ENCODE measurements at places on chromosomes 16 and 17.
A peak's percentile ranks its signal among the peaks of the same experiment; 100 is the strongest.

GRCh38 chr17:55430541-55431288 is 9.1 kb upstream of the MMD start:
- no peak for DNase-seq

DNA sequence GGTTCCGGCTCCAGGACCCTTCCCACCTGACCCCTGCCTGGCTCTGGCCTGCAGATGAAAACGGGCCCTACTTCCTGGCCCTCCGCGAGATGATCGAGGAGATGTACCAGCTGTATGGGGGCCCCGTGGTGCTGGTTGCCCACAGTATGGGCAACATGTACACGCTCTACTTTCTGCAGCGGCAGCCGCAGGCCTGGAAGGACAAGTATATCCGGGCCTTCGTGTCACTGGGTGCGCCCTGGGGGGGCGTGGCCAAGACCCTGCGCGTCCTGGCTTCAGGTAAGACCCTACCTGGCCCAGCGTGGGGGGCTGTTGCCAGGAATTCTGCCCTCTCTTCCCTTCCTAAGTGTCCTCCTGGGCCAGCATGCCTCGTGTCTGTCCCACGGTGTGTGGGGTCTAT is 8.6 kb upstream of the SLC7A6 start:
- DNase-seq = no peak

- DNase-seq = no peak
These were observed 45.2 kb upstream of the GSE1 start for GRCh38 chr16:85567935-85568334.

DNA sequence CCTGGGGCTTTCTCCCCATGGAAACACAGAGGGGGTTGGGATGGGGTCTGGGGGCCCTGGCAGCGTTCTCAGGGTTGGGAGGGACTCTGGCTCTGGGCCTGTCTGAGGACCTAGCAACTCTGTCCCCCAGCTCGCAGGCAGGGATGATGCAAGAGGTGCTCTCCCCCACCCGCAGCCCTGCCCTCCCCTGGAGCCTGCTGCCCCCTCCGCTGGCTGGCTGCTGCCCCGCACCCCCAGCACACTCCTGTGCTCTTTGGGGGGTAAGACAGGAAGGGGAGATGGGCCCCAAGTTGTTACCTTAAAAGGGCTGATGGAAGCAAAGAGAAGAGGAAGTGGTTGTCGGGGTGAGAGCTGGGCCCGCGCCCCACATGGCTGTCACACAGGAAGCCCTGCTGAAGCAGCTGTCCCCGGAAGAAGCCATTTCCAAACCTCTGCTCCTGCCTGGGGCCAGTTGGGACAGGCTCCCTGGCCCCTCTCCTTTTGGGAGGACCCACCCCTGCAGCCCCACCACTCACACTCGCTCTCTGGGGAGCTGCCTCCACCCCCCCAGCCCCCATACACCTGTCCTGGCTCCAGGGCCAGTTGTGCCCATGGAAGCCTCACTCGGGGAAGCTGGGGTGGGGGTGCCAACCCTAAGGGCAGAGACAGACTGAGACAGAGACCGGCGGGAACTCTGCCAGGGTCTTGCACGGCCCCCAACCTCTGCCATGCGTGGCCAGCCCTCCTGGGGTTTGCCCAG is 2.5 kb downstream of the CORO1A start:
- peak; percentile 81 for DNase-seq

DNA sequence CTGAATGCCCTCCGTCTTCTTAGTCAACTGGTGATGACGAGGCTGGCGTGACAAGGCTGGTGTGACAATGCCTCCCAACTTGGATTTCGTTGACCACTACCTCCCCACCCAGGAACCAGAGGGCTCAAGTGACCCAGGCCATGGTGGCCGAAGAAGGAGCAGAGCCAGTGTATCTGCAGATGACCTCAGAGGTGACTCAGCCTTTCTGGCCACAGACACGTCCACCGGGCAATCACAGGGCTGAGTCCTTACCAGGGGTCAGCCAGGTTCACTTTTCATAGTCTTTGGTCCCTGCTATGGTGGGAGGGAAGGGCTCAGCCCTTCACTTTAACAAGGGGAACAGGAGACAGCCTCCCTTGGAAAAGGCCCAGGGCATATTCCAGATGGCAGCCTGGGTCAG is 116.3 kb downstream of the MAF start:
- DNase-seq = no peak

GRCh38 chr17:79650861-79651260 is 40.0 kb upstream of the RBFOX3 start:
- no peak for DNase-seq

DNA sequence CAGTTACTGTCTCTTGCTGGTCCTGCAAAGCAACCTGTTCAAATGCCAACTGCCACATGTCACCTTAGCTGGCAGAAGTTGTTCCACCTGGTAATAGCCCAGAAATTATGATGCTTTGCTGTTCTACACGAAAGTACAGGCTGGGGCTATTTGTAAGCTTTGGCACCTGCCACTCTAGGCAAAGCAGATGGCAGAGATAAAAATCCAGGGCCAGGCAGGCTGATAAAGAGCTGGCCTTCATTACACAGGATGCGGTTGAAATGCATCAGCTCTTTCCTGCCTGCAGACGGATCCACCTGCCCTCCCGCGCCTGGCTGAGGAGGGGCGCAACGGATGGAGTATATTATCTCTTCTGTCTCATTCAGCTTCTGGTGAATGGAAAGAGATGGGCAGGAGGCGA is 29.3 kb upstream of the KDM8 start:
- peak; percentile 27 for DNase-seq

- no peak for DNase-seq
These were observed 11.2 kb downstream of the PHF12 start for GRCh38 chr17:28940142-28940541.

DNA sequence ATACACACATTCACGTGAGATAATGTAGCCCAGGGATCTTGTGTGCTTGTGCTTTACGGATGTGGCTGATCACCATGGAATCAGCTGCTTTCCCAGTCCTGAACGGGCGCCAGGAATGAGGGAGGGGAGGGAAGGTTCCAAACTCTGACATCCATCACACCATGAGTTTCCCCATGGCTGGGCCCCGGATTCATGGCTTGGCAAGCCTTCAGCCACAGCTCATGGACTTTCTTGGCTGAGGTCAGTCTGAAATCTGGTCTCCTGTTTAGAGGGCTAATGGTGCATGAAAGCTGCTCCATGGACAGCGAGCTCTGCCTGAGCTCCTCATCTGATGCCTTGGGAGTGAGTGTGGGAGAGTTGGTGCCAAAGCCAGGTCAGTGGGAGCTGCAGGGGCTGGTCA is 767.6 kb upstream of the EEF2KMT start:
- no peak for DNase-seq

DNA sequence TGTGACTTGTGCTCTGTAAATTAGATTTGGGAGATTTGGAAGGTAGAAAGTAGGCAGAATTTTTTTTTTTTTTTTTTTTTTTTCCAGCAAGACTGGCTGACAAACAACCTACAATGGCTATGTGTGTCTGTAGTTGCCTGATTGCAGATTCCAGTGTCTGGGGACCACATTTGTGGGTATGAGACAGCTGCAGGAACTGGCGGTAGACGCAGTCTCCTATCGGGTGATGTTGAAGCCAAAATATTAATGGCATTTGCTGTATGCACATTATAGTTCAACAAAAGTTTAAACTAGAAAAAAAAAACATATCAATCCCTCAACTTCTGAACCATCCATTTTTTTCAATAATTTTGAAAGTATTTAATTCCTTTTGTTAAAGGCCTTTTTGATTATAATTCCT is 665.2 kb downstream of the TOX3 start:
- no peak for DNase-seq

DNA sequence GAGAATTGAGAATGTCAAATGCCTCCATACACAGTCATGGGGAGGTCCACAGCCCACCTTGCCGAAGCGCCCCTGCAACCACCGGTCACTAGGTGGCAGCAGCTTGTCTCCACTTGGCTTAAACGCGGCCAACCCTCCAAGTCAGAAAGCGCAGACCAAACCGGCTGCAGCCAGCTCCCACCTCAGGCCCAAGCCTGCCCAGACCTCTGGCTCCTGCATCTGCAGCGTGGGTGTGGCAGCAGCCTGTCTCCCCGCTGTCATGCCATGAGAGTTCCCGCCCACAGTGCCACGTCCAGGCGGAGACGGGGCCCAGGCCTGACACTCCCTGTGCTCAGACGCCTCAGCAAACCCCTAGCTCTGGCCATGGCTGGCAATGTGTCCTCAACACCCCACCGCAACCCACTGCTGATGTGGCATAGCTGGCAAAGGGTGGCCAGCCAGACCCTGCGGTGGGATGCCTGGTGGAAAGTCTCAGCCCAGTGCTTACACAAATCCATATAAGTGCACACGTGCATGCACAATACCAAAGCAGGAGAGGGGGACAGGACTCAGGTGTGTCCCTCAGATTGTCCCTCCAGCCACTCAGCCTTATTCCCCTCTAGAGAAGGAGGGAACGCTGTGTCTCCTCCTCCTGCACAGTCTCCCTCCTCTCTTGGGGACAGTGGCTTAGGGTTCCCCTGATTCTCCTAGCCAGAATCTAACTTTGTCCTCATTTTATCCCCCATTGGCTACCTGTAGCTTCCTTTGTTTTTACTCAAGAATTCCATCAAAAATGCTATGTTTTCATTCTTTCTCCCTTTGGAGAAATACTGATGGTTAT is 10.9 kb downstream of the COPZ2 start:
- DNase-seq = peak; percentile 80
